Stimulated activated CD8-positive, alpha-beta memory T cell treated with anti-CD3 and anti-CD28 coated beads, Interleukin-2, amount 100 ng/mL, for 1 hour (primary cell): ENCODE measurements at places on chromosomes 6 and 20.

DNA sequence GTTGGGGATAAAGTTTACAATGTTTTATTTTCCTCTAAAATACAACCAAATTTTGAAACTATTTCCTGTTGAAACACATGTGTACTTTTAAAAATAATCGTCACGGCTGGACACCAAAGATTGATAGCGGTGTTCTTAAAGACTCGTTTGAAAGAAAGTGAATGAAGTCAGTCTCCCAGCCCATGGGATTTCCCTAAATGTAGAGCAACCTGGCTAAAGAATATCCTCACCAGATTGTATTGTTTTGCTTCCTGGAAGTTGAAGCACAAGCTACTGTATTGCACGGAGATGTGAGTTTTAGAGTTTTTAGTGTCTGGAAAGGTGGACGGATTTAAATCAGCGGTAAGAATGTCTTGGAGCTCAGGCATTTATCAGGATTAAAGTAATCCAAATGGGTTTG lies 189.5 kb downstream of the THBS2 start:
- DNase-seq = no peak

DNA sequence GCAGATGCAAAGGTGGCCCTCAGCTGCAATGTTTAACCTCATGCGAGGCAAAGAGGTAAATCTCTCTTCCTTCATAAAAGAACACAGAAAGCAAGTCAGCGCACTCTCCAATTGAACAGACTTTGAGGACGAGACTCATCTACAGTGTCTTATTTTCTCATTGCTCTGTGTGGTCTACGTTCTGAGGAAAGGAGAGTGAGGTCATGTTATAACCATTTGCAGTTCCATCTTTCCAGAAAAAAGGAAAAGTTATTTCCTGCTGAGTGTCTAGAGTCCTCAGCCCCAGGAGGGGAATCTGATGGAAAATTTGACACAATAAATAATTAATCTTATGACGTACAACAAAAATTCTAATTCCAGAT lies 35.6 kb upstream of the THBS2 start:
- no peak for DNase-seq

GRCh38 chr20:17860301-17861197 lies 108.0 kb downstream of the SNX5 start:
- no peak for DNase-seq

GRCh38 chr6:37653933-37654565 lies 43.6 kb downstream of the MDGA1 start:
- DNase-seq = no peak

DNA sequence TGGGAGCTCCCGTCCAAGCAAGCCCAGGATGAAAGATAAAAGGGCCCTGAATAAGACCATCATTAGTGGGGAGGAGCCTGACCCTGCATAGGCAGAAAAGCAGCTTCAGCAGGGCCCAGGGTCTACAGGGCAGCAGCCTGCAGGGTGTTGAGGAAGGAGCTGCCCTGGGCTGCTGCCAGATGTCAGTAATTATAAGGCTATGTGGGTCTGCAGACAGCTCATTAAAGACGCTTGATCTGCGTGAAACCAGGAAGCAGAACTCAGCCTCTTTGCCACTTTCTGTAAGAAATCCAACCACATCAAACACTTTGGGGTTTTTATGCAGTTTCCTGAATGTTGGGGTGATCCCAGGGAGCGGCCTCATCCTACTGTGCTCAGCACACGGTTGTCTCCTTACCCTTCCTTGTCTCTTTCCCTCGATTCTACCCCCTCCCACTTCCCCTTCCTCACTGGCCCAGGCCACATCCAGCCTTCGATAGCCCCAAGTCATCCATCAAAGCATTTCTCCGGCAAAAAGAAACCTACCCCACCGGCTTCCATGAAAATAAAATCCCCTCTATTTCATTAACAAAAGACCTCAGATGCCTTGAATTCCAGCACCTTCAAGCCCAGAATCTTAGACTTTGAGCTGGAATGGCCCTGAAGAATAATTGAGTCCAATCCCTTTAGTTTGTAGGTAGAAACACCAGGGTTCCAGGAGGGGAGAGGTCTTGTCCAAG lies 1.0 kb upstream of the TGM6 start:
- DNase-seq = no peak

DNA sequence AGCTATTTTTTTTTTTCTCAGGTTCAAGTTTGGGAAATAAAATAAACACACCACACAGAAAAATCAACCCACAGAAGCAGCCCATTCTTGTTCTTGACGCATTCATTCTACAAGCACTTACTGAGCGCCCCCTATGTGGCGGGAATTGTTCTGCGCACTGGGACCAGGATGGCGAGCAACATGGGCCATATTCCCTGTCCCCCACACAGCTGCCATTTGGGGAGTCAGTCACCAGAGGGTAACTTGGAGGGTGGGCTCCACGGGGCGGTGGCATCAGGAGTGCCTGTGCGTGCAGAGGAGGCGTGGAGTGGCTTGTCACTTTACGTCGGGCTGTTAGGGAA lies 185.0 kb upstream of the PDE10A start:
- no peak for DNase-seq

DNA sequence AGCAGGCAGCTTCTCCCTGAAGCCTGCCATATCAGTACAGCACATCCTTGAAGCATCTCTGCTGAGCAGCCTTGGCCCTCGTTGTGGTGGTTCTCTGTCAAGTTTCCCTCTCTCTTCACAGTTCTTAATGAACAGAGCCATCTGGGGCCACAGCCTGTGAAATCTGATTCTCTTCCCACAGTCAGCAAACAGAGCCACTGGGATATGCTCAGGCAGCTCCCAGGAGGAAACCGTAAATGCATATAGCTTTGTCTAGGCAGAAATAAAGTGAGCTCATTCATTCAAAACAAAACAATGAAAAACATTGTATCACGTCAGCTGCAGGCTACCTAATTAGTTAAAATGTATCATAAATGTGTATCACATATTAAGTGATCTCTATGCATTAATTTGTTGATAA lies 80.3 kb downstream of the TBC1D7 start:
- DNase-seq = no peak

DNA sequence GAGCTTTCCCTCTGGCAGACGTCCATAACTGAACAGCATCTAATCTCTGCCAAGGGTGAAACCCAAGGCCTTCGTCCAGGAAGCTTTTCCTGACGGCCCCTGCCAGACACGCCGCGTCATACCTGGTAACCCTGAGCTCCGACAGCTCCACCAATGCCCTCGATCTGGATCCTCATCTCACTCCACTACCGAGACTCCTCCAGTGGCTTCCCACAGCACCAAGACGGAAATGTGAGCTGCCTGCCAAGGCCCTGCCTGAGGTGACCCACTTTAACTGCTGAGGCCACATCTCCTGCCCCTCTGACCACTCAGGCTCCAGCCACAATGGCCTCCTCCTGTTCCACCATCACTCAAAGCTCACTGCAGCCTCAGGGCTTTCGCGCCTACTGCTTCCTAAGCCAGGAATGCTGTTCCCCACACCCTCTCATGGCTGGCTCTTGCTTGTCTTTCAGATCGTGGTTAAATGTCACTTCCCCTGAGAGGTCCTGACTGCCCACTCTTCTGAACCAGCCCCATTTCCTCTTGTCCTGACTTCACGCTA lies 143.2 kb downstream of the PREX1 start:
- DNase-seq = no peak

DNA sequence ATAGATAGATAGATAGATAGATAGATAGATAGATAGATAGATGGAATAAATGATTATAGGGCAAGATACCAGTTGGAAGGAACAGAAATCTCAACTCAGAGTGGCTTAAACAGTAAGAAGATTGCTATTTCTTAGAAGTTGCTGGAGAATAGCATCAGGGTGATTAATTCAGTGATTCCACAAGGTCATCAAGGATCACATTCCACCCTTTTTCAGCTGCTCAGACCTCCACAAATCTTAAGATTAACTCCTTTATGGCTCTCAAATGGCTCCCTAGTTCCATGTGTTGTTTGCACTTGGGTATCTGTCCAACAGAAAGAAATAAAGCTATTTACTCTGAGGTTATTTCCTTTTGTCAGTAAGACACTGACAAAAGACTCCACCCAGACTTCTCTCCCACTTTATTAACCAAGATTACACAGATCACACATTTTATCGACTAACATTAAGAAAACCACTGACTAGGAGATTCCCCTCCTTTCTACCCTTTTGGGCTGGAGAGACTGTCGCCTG lies 68.3 kb upstream of the KIF16B start:
- DNase-seq = no peak

GRCh38 chr20:24146231-24146634 lies 157.7 kb upstream of the GGTLC1 start:
- no peak for DNase-seq
